ENCODE measurements at places on chromosomes 7 and 10.

DNA sequence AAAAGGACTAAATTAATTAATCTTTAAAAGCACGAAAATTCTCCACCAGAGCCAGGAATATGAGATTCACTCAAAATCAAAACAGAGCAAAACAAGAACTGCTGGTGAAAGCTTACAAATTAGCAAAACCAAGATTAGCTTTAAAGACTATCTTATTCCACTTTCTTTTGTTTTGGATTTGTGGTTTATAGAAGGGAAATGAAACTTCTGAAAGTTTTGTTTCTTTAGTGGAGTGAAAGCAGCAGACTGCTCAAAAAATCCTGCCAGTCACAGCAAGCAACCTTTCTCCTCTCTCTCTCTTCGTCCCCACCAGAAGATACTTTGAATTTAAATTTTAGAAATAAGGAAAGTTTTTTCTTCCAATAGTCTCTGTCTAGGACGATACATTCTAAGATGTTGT lies 7.8 kb downstream of the ACTA2 start:
- no peak for DNase-seq

DNA sequence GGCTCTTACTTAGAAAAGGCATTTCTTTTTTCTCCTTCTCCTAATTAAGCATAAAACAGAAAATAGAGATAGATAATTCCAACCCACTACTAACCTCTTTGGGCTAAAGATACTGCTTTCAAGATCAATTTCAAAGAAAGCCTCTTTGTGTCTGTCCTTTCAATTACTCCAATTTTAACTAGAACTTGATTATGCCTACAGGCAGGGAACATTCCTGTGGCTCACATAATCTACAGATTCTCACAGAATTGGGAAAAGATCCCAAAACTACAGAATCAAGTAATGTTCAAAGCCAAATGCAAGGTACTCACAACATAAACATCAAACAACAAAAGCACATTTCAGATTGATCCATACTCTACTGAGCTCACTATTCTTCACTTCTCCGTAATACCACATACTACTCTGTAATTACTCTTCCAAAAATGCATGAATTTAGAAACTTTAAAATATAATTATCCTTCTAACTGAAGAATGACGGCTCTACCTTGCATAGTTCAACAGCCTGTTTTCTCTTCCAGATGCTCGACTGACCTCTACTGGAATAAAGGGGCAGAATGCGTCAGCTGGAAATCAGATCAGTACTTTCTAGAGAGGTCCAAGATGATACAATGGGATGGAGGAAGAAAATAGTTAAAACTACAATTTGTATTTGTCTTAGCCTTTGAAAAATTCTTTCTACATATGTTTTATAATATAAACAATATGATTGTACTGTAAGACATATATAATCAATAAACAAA lies 3.9 kb downstream of the MTERF1 start:
- DNase-seq: no peak

- no peak for DNase-seq
Observed at GRCh38 chr10:63106111-63106755, 26.9 kb upstream of the NRBF2 start.

GRCh38 chr10:17989908-17990767 lies 38.4 kb downstream of the SLC39A12 start:
- no peak for DNase-seq

- DNase-seq: no peak
Observed at GRCh38 chr7:1355568-1356340, 103.5 kb downstream of the MICALL2 start.

All from activated T-helper 1 cell treated with Interleukin-2 at 50 U/mL for 16 hours (primary cell).